ENCODE measurements at places on chromosomes 4 and X.

DNA sequence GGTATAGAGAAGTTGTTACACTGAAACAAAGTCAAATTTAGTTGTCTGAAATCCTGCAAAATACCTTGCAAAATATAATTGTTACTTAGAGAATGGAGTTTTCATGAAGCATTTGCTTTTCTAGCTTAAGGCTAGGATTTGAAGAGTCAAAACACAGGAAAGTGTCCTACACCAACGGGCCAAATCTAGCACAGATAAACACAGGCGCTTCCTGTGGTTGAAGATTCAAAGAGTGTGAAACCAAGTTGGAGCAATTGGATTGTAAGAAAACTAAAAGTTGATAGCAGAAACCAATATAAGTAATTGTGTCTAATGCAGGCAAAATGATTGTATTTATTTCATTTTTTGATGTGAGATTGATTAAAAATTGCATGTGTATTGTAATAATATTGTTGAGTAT is 2002.5 kb upstream of the TENM3 start:
- DNase-seq = no peak

GRCh38 chr4:151260526-151260925 is 16.4 kb upstream of the PRSS48 start:
- peak; percentile 29 for DNase-seq

DNA sequence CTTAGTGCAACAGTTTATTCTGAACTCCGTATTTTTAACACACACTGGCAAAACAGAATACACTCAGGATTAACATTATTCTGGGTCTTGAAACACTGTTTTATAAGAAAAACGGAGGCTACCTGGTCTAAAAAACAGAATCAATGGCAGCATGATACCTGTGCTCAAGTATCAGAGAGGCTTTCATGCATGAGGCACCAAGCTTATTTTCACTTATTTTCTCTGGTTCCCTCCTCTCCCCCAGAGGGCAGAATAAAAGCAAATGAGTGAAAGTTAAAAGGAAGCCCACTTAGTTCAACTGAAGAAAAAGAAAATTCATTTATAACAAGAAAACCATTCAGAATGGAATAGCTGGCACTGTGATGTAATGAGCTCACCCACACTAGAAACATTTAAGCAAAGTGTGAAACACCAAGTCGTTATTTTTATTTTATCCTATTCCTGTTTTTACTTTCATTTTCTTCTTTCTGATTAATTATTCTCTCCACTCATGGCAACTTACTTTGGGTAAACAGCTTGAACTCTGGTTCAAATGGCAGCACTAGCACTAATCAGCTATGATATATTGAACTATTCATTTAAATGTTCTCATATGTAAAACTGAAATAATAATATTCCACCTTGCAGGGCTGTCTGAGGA is 211.8 kb downstream of the PPP3CA start:
- no peak for DNase-seq

DNA sequence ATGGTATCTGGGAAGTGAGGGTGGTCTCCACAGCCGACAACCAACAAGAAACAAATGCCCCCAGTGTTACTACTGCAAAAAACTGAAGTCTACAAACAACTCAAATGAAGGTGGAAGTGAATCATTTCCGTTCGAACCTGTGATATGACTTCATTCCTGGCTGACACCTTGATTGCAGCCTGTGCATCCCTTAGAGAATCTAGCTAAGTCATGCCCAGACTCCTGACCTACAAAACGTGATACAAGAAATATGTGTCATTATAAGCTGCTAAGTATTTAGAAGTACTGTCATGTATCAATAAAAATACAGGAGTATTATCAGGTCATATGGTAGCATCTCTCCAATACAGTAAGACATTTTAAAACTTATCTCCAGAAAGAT is 959.7 kb upstream of the LCORL start:
- DNase-seq = peak; percentile 1

GRCh38 chr4:139808381-139808807 is 142.8 kb downstream of the MGST2 start:
- no peak for DNase-seq

DNA sequence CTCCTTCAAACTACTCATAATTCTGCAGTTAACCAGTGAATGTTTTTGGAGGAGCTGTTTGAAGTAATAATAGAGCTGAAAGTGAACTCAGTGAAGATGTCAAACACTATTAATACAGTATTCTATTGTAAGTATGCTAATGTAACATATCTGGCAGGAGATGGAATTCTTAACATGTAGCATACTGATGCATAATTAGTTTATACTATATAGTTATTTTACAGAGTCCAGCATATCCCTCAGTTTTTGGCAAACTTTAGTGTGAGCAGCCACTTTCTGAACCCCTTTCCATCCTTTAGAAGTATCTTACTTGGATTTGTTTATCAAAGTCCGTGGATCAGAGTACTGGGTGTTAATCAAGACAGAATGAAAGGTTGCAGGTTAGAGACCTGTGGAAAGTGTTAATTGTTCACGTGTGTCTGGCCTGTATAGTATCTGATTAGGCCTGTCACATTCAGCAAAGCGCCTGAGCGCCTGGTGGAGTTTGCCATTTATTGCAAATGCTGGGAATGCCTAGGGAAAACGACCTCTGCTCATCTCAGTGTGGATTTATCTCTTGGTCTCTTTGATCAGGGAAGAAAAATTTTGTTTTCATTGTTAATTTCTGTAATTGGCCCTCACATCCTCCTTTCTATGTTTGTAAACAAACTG is 251.7 kb upstream of the MAD2L1 start:
- no peak for DNase-seq

- no peak for DNase-seq
Measured at GRCh38 chrX:111811831-111812230, 64.2 kb upstream of the TRPC5OS start.

DNA sequence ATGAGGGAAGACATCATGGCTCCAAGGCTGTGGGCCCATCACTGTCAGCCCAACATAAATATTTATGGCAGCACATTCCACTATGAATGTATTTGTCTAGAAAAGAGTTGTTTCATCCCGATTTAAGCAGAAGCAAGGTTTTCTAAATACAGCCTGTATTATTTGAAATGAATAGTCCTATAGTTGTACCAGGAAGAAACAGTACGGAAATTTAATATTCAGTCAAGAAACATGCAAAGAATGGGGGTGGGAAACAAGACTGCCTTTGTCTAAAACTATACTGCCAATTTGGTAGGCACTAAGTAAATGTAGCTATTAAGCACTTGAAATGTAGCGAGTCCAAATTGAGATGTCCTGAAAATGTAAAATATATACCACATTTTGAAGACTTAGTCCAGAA is 69.1 kb downstream of the MOSPD2 start:
- DNase-seq = no peak

DNA sequence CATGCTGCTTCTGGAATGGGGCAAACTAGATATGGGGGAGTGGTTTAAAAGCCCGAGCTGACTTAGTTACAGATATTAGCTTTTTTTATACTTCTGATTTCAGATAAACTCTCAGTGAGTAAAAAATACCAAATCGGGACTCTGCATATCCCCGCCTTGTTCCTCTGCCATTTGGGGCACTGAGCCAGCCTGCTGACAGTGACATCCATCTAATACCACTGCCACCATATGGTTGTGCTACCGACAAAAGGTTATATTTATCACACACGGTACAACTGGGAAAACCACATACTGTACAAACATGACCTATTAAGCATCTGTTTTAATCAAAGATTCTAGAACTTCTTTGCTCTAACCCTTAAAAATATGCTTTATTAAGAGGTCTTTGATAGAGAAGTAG is 78.7 kb downstream of the GALNT7 start:
- DNase-seq = no peak

- DNase-seq = no peak
Measured at GRCh38 chr4:56465599-56466295, 1.7 kb upstream of the SRP72 start.

DNA sequence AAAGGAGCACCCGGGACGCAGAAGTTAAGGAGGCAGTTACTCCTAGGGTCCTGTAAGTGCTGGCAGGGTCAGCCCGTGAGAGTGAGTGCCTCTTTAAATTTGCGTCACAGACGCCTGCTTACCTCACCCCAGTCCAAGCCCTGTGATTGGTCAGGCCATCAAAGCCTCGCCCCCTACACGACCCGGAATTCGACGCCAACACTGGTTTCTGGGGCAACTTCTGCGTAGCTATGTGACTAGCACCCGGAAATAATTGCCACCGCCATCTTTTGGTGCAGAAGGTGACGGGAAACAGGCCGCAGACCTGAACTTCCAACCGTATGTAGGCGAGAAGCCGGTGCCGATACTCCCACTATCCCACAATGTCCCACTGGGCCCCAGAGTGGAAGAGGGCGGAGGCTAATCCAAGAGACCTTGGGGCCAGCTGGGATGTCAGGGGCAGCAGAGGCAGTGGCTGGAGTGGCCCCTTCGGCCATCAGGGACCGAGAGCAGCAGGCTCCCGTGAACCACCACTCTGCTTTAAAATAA is at the start of gene DDX53:
TSS of gene DDX53 (plus strand) at position 265 of the 528 bp plus-strand sequence. CDS start at position 363, 98 bp downstream.
- DNase-seq = no peak

All from urothelium cell line (cell line).